ENCODE measurements at places on chromosomes 12 and 14. TPM values are rescaled to one million over a fixed set of nuclear protein-coding genes. Genes with fewer than 3 reads are reported as not detected.

C1QL4 gene
- 6.5 TPM for total RNA-seq

GNS gene
- 57.2 TPM for total RNA-seq

ALDH2 gene
- 94.5 TPM for total RNA-seq

DAO gene
- total RNA-seq: not detected

CAPS2 gene
- 2.2 TPM for total RNA-seq

LUM gene
- total RNA-seq: 0.44 TPM

OLR1 gene
- total RNA-seq: 0.67 TPM

ADAMTS20 gene
- total RNA-seq: not detected

PMCH gene
- total RNA-seq: not detected

FGD4 gene
- total RNA-seq: 3.5 TPM

LHX5 gene
- not detected for total RNA-seq

FBXW8 gene
- 5.1 TPM for total RNA-seq

VPS37B gene
- 31.0 TPM for total RNA-seq

TAS2R46 gene
- 0.08 TPM for total RNA-seq

PTMS gene
- total RNA-seq: 854 TPM

ART4 gene
- 0.09 TPM for total RNA-seq

SSPN gene
- 0.55 TPM for total RNA-seq

CKAP4 gene
- 92.4 TPM for total RNA-seq

SMIM41 gene
- total RNA-seq: not detected

DPY19L2 gene
- total RNA-seq: 2.1 TPM

ZC2HC1C gene
- 3.6 TPM for total RNA-seq

RAD51AP1 gene
- 16.1 TPM for total RNA-seq

COX6A1 gene
- 842 TPM for total RNA-seq

PRIMA1 gene
- 0.39 TPM for total RNA-seq

GALC gene
- 9.9 TPM for total RNA-seq

CRIP1 gene
- 1,965 TPM for total RNA-seq

MUCL1 gene
- total RNA-seq: not detected

NUAK1 gene
- total RNA-seq: 8.8 TPM

ABCB9 gene
- 8.5 TPM for total RNA-seq

VRTN gene
- not detected for total RNA-seq

ITGB7 gene
- total RNA-seq: 0.33 TPM

ARID4A gene
- 4.9 TPM for total RNA-seq

LMBR1L gene
- total RNA-seq: 12.5 TPM

WIF1 gene
- total RNA-seq: not detected

Measured in A549 treated with CORT108297 at 1 μM for 4 hours (cell line).